GM12865 (cell line): ENCODE measurements at places on chromosomes 2 and 18.

DNA sequence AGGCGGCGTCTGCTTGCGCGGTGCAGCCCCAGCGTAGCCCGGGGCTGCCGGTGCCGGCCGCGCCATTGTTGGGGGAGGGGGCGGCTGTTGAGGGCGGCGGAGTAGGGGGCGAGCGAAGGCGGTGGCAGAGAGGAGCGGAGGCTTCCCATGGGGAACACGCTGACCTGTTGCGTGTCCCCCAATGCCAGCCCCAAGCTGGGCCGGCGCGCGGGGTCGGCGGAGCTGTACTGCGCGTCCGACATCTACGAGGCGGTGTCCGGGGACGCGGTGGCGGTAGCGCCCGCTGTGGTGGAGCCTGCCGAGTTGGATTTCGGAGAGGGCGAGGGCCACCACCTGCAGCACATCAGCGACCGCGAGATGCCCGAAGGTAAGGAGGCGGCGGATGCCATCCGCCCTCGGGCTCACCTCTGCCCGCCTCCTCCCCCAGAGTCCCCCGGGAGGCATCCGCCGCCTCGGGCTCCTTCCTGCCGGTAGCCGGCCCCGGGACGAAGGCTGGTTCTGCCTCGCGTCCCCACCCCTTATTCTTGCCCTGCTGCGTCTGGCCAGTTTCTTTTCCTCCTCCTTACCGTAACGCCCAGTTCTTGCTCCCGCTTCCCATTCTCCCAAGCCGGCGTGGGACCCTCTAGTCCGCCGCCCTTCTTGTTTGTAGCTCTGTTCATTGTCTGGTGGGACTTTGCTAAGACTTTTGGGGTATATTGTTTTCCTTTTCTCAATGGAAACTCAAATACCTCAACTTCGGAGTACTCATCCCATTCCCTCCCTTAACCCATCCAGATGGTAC, 500 bp downstream of the CCNYL1 start:
- DNase-seq = peak; percentile 67

DNA sequence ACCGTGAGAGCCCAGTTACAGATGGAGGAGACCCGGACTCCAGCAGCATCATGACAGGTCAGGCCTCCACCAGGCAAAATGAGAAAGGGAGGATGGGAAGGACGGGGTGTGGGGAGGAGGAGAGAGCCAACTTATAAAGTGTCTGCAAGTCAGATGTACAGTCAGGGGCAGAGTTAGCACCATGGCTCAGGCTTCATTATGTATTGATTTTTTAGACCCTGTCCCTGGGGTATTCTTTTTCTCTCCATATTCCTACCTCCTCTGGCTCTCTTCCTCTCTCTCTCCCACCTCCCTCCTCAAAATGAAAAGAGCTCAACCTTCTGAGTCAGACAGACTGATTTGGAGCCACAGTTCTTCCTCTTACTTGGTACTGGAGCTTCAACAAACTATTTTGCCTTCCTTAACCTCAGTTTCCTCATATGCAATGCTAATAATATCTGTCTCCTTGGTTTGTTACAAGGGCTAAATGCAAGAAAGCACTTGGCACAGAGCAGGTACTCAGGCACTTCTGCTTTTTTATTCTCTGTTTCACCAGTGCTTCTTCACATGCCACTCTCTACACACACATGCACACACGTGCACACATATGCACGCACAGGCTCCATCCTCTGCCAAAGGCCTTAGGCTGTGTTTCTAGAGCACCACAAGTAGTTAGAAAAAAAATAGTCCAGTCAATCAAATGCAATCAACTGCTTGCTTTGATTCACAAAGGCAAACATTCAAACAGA, 92.3 kb upstream of the PKDCC start:
- DNase-seq = peak; percentile 81

GRCh38 chr18:45009756-45010155, 329.1 kb downstream of the SETBP1 start:
- no peak for DNase-seq

DNA sequence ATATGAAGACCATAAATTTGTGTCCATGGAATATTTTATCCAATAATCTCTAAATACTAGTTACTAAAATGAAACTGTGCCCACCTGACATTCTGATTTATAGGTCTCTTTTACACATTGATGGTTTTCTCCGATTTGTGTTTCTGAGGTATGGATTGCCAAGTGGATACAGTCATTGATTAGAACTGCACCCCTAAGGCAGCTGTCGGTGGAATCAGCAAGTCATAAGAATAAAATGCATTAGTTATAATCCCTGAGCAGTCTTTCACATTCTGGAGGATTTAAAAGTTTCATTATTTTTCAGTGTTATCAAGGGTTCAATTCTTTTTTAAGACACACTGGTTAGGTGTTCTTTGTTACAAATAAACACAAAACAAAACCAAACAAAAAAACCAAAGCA, 6.0 kb downstream of the CAVIN2 start:
- no peak for DNase-seq

DNA sequence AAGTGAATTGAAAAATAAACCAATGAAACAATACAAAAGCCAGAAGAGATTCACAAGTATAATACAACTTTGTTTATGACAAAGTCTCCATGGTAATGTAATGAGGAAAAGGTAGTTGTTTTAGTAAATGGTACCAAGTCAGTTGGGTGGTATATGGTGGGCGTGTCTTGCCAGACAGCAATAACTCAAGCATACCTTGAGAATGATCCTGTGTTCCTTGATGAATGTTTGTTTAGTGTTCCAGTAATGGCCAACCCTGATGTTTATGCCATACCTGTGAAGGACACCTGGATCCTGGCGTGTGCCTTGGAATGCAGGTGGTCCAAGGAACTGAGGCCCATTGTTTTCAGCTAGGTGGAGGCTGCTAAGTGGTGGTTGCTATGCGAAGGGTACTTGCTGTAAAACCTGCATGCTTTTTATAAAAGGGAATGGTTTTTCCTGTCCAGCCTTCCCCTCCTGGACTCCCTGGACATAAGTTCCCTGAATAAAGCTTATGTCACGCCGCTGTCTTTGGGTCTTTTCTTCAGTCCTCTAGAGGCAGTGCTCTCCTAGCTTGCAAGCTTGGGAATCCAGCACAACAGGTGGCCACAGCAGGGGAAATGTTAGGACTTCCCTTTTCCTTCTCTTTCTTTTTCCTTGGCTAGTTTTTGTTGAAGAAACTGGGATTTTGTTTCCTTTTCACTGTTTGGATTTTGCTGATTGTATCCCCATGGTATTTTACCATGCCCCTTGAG, 54.7 kb downstream of the MTA3 start:
- no peak for DNase-seq

- no peak for DNase-seq
Measured at GRCh38 chr2:202432776-202433175, 56.6 kb downstream of the BMPR2 start.

- DNase-seq = no peak
Measured at GRCh38 chr2:113209011-113209645, 35.4 kb downstream of the PSD4 start.

GRCh38 chr2:75012080-75012479, 53.6 kb downstream of the POLE4 start:
- no peak for DNase-seq

GRCh38 chr18:25081001-25081400, 271.0 kb downstream of the ZNF521 start:
- DNase-seq = no peak

- no peak for DNase-seq
Measured at GRCh38 chr2:111638274-111638877, 245.6 kb downstream of the ANAPC1 start.

GRCh38 chr2:73293534-73294171, at the start of gene EGR4:
TSS of gene EGR4 (minus strand) at chr2:73293548. CDS start at chr2:73293317, 231 bp downstream.
- DNase-seq = peak; percentile 92

DNA sequence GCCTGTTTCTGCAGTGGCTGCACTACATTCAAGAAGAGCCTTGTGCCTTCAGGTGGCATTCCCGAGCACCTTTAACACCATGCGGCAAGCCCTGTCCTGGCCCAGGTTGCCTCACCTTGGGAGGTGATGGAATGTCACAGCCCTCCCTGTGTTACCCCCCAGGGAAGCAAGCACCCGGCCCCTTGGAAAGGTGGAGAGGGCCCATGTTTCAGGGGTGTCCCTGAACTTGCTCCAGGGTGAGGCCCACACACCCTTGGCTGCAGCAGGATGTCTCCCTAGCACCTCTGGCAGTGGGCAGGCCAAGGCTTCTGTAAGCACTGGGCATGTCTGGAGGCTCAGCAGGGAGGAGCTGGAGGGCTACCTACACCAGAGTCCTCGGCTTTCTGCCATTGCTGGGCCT, 29.3 kb upstream of the ACAA2 start:
- no peak for DNase-seq

- no peak for DNase-seq
Measured at GRCh38 chr2:58494071-58494501, 253.0 kb upstream of the FANCL start.

- no peak for DNase-seq
Measured at GRCh38 chr2:187718092-187718491, 163.9 kb upstream of the TFPI start.

DNA sequence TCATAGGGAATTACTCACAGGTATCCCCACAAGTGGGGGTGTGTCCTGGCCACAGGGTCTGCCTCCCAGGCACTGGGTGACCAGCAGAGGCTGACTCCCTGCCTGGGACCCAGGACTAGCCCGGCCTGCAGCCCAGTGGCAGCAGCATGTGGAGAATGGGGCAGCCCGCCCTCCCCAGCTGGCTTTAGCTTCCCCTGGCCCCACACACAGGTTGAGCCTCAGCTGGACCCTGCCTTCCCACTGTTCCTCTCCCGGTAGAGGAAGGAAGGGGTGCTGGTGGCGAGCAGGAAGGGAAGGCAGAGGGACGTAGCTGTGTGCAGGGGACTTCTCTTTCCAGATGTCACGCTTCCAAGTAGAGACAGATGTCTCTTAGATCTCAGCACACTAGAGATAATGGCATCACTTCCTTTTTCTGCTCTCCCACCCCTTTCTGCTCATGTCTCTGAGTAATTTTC, 51.4 kb downstream of the EMILIN2 start:
- DNase-seq = no peak

- DNase-seq = no peak
Measured at GRCh38 chr2:78699696-78700095, 325.8 kb upstream of the REG3G start.

DNA sequence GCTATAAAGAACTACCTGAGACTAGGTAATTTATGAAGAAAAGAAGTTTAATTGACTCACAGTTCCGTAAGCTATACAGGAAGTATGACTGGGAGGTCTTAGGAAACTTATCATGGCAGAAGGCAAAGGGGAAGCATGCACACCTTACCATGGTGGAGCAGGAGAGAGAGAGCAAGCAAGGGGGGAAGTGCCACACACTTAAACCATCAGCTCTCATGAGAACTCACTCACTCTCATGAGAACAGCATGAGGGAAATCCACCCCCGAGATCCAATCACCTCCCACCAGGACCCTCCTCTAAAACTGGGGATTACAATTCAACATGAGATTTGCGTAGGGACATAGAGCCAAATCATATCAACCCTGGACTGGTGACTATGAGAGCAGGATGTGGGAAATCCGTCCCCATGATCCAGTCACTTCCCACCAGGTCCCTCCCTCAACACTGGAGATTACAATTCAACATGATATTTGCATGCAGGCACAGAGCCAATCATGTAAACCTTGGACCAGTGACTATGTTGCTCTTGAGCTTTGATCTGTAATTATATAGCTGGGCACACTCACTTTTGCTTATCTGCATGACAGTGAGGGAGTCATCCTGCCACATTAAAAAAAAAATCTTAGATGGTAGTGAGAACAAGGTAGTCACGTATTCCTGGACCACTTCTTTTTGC, 12.9 kb downstream of the ADAM23 start:
- DNase-seq = no peak

- no peak for DNase-seq
Measured at GRCh38 chr18:7476386-7476785, 90.7 kb upstream of the PTPRM start.

- DNase-seq = no peak
Measured at GRCh38 chr18:32907648-32908423, 135.0 kb upstream of the KLHL14 start.

- no peak for DNase-seq
Measured at GRCh38 chr2:49111456-49111855, 42.9 kb downstream of the FSHR start.
